ENCODE measurements at places on chromosomes 16 and 17.

DNA sequence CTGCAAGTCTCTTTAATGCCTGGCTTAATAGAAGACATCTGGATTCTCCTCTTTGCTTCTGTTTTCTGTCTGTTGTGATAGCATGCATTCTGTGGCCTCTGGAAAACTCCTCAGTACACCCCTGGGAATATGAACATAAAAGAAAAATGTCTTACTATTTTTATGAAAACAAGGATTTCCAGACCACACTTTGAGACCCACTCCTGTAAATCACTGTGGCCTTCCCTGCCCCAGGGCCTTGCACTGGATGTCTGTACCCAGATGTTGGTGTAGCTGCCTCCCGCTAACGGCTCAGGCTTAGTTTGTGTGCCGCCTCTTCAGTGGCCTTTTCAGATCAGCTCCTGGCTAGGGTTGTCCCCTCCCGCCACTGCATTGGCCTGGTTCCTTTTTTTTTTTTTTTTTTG lies 126.6 kb downstream of the SOCS1 start:
- DNase-seq: no peak

- no peak for DNase-seq
Measured at GRCh38 chr16:87324411-87325275, 7.5 kb upstream of the C16orf95 start.

GRCh38 chr16:79077346-79077745 lies 523.2 kb downstream of the MAF start:
- DNase-seq: no peak

DNA sequence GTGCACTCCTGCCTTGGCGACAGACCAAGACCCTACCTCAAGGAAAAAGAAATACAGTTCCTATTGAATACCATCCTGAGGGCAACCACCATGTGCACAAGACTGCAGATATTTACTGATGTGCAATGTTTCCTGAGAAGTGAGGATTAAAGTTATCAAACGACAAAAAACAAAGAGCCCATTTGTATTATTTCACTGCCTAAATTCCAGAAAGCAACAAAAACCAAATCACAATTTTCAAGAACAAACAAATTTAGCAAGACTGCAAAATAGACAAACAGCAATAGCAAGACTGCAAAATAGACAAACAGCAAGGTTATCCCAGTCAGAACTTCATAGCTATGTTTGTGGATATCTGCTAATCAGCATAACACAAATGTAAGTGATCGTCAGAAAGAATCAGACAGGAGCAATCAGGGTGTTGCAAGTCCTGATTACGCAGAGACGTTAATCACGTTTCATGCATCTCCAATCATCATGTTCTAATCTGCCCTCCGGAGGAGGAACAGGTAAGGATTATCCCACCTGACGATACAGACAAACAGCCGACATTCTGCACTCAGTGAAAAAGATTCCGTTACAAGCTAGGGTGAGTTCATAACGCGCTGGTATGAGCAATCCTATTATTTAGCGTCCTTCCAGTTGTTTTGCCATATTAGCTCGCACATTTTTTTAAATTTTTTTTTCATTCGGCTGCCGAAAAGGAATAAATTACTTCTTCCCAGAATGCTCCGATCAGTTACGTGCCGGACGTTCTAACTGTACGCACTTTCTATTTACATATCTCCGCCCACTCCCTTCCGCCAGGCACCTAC lies 2.9 kb downstream of the TMEM107 start:
- no peak for DNase-seq

- DNase-seq: no peak
Measured at GRCh38 chr17:77471984-77472461, 331.3 kb downstream of the SEC14L1 start.

DNA sequence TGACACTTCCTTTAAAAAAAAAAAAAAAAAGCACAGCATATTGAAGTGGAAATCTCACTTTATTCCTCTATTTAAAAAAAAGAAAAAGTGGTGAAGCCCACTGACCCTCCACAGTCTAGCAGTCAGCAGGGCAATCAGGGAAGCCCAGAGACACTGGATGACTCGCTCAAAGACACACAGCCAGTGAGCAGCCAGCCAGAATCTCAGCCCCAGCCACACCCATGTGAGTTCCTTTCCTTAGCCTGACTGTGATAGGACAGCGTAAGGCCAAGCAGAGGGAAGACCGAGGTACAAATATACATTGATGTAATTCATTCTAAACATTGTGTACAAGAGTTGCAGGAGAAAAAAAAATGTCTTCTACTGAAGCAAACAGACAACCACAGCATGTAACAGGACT lies 22.5 kb downstream of the XPO6 start:
- no peak for DNase-seq

All from vagina (tissue), 2 donors.